ENCODE measurements at places on chromosomes 7 and 10.

GRCh38 chr7:105951597-105951996, 11.5 kb upstream of the CDHR3 start:
- no peak for DNase-seq

- DNase-seq: peak; percentile 62
Measured at GRCh38 chr7:41869091-41869490, 166.2 kb upstream of the INHBA start.

- no peak for DNase-seq
Measured at GRCh38 chr7:130752424-130752823, 18.4 kb upstream of the KLF14 start.

DNA sequence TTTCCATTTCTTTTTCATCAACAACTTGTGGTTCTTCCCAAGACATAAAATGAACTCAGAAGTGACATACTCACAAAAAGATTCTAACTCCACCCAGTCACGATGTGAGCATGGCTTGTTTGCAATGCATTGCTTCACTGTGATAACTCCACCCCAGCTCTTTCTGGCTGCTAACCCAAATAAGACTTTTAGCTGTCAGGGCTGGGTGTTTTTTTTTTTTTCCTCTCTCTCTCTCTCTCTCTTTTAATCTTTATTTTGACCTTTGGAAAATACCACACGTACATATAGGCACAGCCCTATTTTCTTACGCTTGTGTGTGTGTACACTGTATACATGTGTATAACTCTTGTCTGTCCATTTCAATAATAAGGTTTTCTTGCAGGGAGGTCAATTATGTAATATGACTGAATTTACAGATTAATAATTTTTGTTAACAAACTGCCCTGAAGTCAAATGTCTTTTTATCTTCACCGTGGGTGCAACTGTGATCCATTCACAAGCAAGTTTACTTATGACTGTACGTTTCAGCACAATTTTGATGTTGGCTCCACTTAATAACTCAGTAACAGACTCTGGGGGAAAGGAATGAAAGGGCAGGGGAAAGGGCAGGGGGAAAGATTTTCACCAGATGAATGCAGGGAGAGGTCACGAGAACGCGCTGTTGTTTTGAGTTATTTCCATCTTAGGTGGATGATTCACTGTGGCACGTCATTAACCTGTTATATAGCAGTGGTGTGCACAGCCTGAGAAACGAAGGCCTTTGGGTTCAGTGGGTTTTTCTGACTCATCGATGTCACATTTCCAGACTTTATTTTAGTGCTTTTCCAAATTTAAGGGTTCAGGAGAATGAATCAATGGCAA, 49.1 kb downstream of the APBB1IP start:
- peak; percentile 98 for DNase-seq

DNA sequence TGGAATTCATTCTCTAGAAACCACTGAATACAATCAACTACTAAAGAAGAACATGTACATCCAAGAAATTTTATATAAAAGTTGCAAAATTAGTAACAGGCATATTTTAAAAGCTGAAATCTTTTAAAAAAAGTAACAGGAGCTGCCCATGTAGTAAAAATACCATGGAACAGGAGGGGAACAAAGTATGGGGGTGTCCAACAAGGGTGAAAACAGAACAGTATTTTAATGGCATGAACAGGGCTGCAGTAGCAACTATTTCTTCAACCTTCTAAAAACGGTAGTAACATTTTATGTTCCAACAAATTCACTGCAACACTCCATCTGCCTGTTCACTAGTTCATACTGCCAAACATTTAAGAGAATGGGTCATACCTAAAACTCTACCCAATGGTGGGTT, 77.0 kb downstream of the ABLIM1 start:
- no peak for DNase-seq

- DNase-seq: no peak
Measured at GRCh38 chr10:75426880-75427279, 4.5 kb upstream of the LRMDA start.

Measured in stromal cell of bone marrow (primary cell).